Stimulated activated CD8-positive, alpha-beta memory T cell treated with anti-CD3 and anti-CD28 coated beads, Interleukin-15, amount 100 ng/mL, for 4 hours (primary cell): ENCODE measurements at places on chromosomes 13 and 19.

GRCh38 chr13:34469196-34469986 is 472.7 kb upstream of the NBEA start:
- DNase-seq = no peak

GRCh38 chr13:32376642-32377415 is 51.1 kb downstream of the N4BP2L1 start:
- DNase-seq = no peak

GRCh38 chr13:112910616-112911280 is 58.3 kb upstream of the MCF2L start:
- DNase-seq = no peak

DNA sequence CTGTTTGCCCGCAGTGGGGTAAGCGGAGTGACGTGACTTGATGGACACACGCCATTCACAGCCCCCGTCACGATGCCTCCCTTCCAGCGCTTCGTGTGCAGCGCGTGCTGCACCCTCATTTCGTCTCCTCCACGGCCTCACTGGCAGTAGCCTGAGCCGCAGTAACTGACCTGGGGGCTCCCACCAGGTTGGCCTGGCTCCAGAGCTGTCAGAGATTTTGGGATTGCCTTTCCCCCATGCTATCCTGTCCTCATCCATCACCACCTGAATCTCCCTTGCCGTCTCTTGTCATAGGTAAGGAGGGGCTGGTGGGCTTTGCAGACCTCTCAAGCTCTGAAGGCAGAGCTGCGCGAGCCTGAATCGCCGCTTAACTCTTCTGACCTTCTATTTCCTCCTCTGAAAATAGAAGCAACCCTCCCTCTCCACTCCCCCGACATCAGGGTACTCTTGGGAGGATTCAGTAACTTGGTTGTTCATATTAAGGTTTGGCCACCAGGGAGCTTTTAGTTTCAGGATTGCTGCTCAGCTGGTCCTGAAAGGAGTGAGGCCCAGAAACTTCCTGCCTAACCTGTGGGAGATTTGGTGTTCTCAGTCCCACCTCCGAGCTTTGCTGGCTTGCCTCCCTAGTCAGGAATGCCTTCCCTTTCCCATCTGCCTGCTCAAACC is 27.9 kb downstream of the SIGLEC5 start:
- no peak for DNase-seq

DNA sequence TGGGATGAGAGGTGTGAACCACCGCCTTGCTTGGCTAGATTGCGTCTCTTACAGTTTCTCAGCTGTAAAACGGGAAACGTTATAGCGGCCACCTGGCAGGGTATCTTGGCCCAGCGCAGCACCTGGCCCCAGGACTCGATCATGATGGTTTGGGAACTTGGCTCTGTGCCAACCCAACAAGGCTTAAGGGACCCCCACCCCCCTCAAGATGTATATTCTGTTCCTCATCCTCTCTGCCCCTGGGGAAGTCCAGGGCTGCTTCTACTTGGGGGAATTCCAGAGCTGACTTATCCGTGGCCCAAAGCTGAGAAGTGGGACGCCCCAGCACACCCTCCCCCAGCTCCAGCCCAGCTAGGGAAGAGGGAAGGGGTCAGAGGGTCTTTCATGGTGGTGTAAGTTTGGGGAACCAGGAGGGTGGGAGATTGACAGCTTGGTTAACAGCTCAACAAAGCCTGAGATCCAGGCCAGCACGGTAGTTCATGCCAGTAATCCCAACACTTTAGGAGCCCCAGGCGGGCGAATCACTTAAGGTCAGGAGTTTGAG is 695 bp downstream of the ICAM1 start:
- DNase-seq = no peak

DNA sequence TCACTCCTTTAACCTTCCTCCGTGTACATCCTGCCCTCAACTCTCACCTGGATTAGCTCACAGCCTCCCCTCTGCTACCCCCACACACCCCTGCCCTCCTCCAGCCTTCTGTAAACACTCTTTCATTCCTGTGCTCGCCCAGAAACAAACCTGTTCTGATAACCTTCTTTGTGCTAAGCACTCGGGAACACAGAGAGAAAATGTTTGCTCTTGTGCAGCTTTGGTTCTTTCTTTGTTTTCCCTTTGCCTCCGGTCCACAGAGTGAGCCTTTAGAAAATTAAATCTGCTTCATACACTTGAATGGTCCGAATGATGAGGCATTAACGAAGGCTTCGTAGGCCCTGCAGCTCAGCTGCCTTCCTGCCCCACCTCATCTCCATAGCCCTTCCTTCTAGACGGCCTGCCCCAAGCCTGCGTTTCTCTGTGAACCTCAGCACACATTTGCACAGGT is 6.6 kb upstream of the ZDHHC20 start:
- no peak for DNase-seq

GRCh38 chr13:107835339-107836018 is 379.9 kb downstream of the LIG4 start:
- DNase-seq = no peak

DNA sequence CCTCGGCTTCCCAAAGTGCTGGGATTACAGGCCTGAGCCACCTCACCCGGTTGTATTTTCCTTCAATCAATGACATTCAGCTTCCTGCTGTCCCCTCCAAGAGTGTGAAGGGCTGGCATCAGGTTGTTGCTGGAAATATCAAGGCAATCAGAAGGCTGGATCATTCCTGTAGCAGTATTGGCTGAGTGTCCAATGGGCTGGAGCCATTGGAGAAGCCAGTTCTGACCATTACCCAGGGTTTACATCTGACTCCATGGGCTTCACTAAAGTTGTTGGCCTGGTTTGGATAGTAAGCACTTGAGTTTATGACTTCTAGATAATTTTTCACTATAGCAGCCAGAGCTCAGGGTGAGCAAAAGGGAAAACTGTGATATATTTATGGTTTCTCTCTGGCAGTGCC is 137.0 kb downstream of the DLEU7 start:
- no peak for DNase-seq

- DNase-seq = no peak
Observed at GRCh38 chr19:28009696-28010095, 1203.3 kb downstream of the UQCRFS1 start.

DNA sequence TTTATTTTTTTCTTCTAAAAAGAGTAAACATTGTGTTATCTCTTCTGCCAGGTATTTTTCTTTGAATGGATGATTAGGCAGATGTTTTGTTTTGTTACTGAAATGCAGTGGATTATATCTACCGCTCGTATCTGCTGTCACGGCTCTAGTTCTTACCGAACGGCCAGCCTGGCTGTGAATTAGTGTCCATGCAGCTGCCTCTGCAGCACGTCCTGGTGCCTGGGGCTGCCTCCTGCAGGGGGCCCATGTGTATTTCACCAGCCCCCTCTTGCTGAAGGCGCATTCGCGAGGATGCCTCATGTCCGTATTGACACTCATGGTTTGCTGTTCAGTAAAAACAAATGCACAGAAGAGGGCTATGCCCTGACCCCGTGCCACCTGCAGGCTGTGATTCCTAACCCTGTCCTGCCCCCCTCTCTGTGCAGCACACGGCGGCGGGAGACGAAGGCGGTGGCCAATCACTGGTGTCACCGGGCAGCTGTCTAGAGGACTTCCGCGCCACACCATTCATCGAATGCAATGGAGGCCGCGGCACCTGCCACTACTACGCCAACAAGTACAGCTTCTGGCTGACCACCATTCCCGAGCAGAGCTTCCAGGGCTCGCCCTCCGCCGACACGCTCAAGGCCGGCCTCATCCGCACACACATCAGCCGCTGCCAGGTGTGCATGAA is 49.9 kb downstream of the RAB20 start:
- DNase-seq = no peak

DNA sequence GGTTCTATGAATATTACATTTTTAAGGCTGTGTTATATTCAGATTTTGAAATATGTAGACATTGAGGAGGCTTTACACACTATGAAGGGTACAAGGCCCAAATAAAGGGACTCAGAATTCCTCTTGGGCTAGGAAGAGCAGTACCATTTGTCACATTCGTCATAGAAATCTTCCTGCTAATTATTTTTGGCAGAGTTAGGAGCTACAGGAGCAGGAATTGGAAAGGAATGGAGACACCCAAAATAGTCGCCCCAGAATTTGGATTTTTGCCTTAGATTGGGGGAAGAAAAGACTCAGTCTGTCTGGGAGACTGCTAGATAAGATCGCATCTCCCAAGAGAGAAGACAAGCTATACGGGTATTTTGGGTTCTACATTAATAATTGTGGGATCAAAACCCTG is 176.4 kb upstream of the DACH1 start:
- DNase-seq = no peak

GRCh38 chr19:47529018-47529742 is 14.3 kb upstream of the NAPA start:
- DNase-seq = no peak

DNA sequence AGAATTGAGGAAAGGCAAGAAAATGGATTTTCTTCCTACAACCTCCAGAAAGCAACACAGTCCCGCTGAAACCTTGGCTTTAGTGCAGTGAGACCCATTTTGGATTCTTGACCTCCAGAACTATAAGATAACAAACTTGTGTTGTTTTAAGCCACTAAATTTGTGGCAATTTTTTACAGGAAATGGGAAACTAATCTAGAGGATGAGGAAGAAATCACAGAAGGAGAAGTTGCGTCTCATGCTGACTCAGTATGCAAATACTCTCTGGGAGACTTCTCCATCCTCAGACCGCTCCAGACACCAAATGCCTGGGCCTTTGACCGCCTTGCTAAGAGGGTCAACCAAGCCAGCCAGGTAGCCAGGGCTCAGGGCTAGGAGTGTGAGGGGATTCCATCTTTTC is 13.1 kb upstream of the CEACAM16 start:
- no peak for DNase-seq

GRCh38 chr19:14497228-14497921 is 1.4 kb upstream of the GIPC1 start:
- DNase-seq = no peak

DNA sequence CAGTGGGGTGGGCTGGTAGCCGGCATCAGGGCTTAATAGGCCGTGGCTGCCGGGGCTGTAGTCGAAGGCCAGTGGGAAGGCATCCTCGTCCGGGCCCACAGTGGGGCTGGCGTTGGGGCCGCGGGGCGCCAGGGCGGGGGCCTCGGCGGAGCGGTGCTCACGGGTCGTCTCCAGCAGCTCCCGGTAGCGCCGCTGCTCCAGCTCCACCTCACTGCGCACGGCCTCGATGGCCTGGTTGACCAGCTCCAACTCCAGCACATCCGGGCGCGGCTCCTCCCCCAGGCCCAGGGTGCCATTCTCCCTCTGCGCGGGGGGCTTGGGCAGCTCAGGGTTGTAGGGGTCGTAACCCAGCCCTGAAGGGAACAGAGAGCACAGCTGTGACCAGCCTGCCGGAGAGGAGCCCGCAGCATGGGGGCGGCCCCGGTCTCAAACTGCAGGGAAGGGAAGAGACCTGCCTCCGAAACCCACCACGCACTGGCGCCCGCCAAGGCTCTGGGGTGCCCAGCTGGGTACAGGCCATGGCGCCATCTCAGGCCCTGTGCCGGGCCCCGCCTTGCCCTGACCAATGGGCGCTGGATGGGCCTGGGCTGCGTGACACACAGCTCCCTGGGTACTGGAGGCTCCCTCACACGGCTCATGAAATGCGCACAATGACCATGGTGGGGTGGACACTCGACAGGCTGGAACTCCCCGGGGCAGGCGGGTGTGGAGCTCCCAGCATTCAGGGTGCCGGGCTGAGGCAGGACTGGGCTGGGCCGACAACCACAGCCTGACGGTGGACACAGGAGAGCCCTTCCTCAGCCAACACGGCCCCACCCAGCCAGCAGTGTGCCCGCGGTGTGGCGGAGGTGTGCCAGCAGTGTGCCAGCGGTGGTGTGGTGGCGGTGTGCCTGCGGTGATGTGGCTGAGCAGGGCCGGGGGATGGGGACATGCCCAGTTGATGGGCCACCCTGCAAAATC is 16.5 kb upstream of the ATP8B3 start:
- no peak for DNase-seq

- no peak for DNase-seq
Observed at GRCh38 chr13:98452851-98453843, 123.8 kb downstream of the STK24 start.

DNA sequence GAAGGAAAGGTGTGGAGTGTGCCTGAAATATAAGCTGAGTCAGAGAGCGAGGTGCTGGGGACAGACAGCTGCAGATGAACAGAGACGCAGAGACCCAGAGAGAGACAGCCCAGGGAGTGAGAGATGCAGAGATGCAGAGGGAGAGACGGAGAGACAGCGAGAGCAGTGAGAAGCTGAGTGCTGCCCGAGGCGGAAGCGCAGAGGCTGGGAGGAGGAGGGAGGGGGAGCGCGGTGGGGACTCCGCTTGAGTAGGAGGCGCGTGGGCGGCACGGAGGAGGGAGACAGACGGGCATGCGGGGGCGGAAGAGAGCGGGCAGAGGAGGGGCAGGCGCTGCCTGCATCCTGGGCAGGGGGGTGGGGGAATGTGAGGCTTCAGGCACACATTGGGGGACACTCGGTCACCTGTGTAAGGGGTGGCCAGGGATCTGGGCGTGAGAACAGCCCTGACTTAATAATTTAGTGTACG is 25.7 kb downstream of the SLC8A2 start:
- DNase-seq = peak; percentile 72

DNA sequence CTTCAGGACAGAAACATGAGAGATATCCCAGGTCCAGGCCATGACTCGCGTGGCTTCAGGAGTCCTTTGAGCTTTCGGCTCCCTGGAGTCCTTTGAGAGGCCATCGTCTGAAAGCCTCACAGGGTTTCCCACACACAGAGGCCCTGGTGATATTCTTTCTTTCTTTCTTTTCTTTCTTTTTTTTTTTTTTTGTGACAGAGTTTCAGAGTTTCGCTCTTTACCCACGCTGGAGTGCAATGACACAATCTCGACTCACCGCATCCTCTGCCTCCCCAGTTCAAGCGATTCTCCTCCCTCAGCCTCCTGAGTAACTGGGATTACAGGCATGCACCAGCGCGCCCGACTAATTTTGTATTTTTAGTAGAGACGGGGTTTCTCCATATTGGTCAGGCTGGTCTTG is 5.5 kb downstream of the SIN3B start:
- no peak for DNase-seq

GRCh38 chr13:24625331-24625731 is 54.9 kb upstream of the ATP12A start:
- DNase-seq = no peak

GRCh38 chr13:48579165-48579918 is 46.5 kb upstream of the RCBTB2 start:
- DNase-seq = no peak

DNA sequence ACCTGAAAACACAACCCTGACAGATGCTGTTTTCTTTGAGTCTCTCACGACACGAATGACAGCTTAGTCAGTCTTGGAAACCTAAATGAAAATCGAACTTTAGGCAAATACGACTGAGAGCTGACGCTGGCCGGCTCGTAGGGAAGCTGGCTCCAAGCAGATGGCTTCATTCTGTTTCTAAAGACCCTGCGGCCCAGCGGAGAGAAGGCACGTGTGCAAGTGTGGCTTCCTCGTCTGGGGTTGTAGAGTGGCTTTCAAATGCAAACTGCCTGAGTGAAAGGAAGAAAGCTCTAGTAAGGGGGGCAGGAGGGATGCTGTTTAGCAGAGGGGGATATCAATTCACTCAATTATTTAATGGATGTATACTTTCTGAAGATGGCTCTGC is 26.1 kb upstream of the TIMM44 start:
- DNase-seq = no peak
